WTC11 (cell line): ENCODE measurements at places on chromosomes 1 and 21. TPM values are rescaled to one million over a fixed set of nuclear protein-coding genes. Genes with fewer than 3 reads are reported as not detected.

- DNase-seq = no peak
These were observed 44.2 kb downstream of the OSBPL9 start for GRCh38 chr1:51661081-51661518.

DNA sequence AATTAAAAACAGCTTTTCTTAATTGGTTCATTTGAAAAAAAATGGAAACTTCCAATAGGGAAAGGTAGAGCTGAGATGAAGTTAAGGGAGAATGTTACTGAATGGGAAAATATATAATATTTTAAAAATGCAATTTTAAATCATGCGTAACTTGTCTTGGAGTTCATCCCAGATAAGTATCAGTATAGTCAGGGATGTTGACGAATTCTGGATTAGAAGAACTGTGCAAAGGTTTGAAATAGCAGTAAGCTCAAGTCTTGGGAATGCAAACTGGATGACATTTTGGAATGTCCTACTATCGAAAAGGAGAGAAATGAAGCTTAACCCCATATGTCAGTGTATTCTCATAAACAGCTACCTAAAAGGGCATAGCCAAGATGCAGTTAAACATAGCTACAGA, 4.0 kb upstream of the ST6GALNAC3 start:
- no peak for DNase-seq

DNA sequence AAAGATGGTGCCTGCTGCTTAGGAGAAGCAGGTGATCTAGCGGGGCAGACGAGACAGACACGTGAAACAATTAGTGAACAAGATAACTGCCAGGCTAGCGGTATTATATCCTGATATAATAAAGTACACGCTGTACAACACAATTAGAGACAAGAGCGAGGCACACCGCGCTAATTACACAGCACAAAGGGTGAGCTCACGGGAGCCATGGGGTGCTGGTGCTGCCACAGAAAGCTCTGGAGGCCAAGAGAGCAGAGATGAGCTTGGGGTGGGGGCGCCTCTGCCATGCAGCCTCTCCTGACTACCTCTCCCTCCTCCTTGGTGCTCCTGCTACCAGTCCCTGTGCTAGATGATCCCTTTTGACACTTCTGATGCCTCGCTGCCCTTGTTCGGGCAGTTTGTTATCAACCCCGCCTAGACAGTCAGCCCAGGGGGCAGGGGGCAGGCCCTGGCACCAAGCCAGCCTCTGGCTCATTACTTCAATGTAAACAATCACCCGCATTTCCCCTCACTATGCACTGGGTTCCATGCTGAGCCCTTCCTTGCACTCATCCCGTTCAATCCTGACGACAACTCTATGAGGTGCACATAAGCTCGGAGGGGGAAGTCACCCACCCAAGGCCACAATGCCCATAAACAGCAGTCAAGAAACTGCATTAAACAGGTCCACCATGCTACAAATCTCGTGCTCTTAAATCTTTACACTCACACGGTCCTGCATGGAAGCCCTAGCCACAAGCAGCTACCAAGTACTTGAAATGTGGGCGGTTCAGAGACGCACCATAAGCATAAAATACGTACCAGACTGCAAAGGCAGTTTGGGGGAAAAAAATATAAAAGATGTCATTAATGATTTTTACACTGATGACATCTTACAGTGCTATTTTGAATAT, 103.0 kb downstream of the SSBP3 start:
- DNase-seq = no peak

Gene IFI44
- 0.15 TPM in 1 of 3 replicates, not detected in the others for total RNA-seq
